ENCODE measurements at places on chromosomes 7 and 10.

- no peaks in the 10 kb centered on the region for H3K4me1 ChIP-seq
- peak; percentile 21 for DNase-seq
- H3K36me3 ChIP-seq = no peaks in the 10 kb centered on the region
- H3K4me3 ChIP-seq = no peak overlapping the region
- H3K27ac ChIP-seq = no peak overlapping the region
These were observed 272.8 kb upstream of the IMMP2L start for GRCh38 chr7:111835066-111835465.

GRCh38 chr7:150420242-150420641, 30.2 kb upstream of the GIMAP8 start:
- H3K4me3 ChIP-seq = no peak overlapping the region
- no peaks in the 10 kb centered on the region for H3K4me1 ChIP-seq
- DNase-seq = no peak
- no peaks in the 10 kb centered on the region for H3K27me3 ChIP-seq
- no peak overlapping the region for H3K27ac ChIP-seq
- H3K36me3 ChIP-seq = no peaks in the 10 kb centered on the region

DNA sequence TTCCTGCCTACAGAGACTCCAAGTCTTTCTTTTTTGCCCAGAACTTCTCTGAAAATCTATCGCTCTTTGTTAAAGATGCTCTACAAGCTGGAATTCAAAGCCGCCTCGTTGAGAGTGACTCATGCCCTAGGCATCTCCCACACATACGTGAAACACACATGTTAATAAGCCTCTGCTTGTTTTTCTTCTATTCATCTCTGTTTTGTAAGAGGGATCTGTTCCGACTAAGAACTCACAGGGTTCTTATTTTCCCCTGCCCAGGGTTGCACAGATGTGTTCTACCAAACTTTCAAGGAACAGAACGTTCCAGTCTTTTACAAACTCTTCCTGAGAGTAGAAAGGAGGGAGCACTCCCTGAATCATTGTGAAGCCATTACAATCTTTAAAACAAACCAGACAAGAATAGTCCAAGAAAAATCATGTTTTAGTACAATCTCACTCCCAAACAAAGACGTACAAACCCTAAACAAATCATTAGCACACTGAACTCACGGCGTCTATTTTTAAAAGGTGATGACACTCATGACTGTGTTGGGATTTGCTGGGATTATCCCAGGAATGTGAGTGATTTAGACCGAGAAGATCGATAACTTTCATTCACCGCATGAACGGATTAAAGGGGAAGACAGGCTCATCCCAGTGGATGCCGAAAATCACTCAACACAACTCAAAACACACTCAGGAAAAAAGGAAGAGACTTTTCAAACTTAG, 55.3 kb upstream of the INPP5A start:
- H3K36me3 ChIP-seq = no peaks in the 10 kb centered on the region
- no peak overlapping the region for H3K27ac ChIP-seq
- no peaks in the 10 kb centered on the region for H3K4me1 ChIP-seq
- no peak overlapping the region for H3K4me3 ChIP-seq

GRCh38 chr10:131923038-131923756, 22.4 kb downstream of the PPP2R2D start:
- no peaks in the 10 kb centered on the region for H3K36me3 ChIP-seq
- no peak for DNase-seq

GRCh38 chr10:33117230-33117629, 159.2 kb upstream of the ITGB1 start:
- no peak overlapping the region for H3K27ac ChIP-seq
- DNase-seq = no peak
- H3K4me1 ChIP-seq = no peaks in the 10 kb centered on the region
- no peak overlapping the region for H3K4me3 ChIP-seq
- no peaks in the 10 kb centered on the region for H3K27me3 ChIP-seq
